ENCODE measurements at places on chromosomes 5 and 9. TPM values are rescaled to one million over a fixed set of nuclear protein-coding genes. Genes with fewer than 3 reads are reported as not detected.
A peak's percentile ranks its signal among the peaks of the same experiment; 100 is the strongest.

BRD8 gene
- total RNA-seq, result 76.8 TPM

SHISAL2B gene
- total RNA-seq, result not detected

OTULINL gene
- 67.7 TPM for total RNA-seq

DNA sequence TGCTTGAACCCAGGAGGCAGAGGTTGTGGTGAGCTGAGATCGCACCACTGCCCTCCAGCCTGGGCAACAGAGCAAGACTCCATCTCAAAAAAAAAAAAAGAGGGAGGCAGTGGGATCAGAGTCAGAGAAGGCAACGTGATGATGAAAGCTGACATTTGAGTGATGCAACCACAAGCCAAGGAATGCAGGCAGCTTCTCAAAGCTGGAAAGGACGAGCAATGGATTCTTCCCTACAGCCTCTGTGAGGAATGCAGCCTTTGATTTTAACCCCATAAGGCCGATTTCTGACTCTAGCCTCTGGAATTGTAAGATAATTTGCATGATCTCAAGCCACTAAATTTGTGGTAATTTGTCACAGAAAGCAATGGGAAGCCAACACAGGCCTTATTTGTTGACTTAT, 9.8 kb downstream of the TGFBI start:
- DNase-seq, result no peak
- no peaks in the 10 kb centered on the region for H3K27me3 ChIP-seq
- no peak overlapping the region for H3K4me3 ChIP-seq
- no peaks in the 10 kb centered on the region for H3K36me3 ChIP-seq
- H3K27ac ChIP-seq, result no peak overlapping the region

DNA sequence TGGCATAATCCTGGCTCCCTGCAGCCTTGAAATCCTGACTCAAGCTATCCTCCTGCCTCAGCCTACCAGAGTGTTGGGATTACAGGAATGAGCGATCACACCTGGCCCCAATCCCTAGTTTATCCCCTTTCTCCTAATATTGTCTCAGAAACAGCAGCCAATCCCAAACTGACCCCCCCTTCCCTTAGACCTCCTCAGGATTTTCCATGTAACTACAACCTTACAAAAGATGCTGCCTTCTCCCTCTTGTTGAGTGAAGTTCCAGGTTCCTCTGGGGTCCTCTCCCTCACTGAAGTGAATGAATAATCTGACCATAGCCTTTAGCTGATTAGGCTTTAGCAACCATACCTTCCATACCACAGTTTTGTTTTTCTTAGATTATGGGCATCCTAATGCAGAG, 25.9 kb upstream of the MSANTD3 start:
- no peak overlapping the region for H3K27ac ChIP-seq
- peaks cover 19% of the 10 kb centered on the region for H3K27me3 ChIP-seq
- no peak for DNase-seq
- no peak overlapping the region for H3K4me3 ChIP-seq
- H3K36me3 ChIP-seq, result no peaks in the 10 kb centered on the region

GRCh38 chr5:145791866-145792265, 43.3 kb downstream of the PRELID2 start:
- no peaks in the 10 kb centered on the region for H3K36me3 ChIP-seq
- H3K4me1 ChIP-seq, result no peaks in the 10 kb centered on the region
- no peak overlapping the region for H3K27ac ChIP-seq
- DNase-seq, result no peak

- no peak overlapping the region for H3K4me3 ChIP-seq
- no peaks in the 10 kb centered on the region for H3K4me1 ChIP-seq
- H3K27me3 ChIP-seq, result no peaks in the 10 kb centered on the region
- H3K27ac ChIP-seq, result no peak overlapping the region
- H3K36me3 ChIP-seq, result no peaks in the 10 kb centered on the region
- no peak for DNase-seq
Measured at GRCh38 chr9:28264368-28264767, 691.1 kb upstream of the C9orf72 start.

DNA sequence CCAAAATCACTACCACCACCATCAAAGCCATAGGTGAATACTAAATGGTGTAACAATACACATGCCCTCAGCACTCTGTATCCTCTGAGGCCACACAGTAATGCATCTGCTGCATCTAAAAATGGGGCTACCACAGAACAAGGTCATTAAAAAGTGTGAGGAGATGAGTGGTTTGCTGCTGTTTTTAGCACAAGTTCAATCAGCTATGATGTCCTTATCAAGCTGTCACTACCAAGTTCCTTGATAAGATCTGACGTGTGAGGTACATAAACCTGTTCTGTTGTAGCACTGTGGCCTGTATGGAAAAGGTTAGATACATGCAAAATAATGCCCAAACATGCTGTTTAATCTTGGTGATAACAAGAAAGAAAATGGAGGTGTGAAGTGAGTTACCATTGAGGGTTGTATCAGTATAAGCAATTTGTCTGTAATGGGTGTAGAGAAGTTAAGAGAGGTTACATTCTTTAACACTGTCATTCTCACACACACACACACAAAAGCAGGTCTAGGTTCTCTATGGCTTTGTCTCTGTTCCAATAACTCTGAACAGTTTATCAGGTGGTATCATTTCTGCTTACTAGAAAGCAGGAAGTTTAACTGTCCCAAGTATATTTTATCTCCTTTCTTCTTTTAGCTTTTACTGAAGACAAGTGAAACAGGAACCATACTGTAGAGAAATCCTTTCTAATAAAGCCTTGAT, 252.9 kb downstream of the CWC27 start:
- peak overlapping the region; percentile 67 for H3K27ac ChIP-seq
- peaks cover 10% of the 10 kb centered on the region for H3K36me3 ChIP-seq
- H3K27me3 ChIP-seq, result no peaks in the 10 kb centered on the region

GRCh38 chr5:179166886-179167841, 107.0 kb downstream of the ZNF354C start:
- peak overlapping the region; percentile 71 for H3K4me3 ChIP-seq
- H3K27ac ChIP-seq, result no peak overlapping the region

- peak overlapping the region; percentile 98 for H3K27ac ChIP-seq
- no peaks in the 10 kb centered on the region for H3K27me3 ChIP-seq
- peaks cover 20% of the 10 kb centered on the region for H3K36me3 ChIP-seq
- peak overlapping the region; percentile 97 for H3K4me3 ChIP-seq
- DNase-seq, result peak; percentile 84
Measured at GRCh38 chr9:35756275-35757225, 2.5 kb upstream of the MSMP start.

Measured in activated naive CD8-positive, alpha-beta T cell treated with anti-CD3 and anti-CD28 coated beads, Interleukin-2, amount 10 ng/mL, durations not matched to agents 7 days and 5 days (primary cell).